Activated T-cell treated with anti-CD3 and anti-CD28 coated beads for 1 hour (primary cell): ENCODE measurements at places on chromosomes 1 and 21.

DNA sequence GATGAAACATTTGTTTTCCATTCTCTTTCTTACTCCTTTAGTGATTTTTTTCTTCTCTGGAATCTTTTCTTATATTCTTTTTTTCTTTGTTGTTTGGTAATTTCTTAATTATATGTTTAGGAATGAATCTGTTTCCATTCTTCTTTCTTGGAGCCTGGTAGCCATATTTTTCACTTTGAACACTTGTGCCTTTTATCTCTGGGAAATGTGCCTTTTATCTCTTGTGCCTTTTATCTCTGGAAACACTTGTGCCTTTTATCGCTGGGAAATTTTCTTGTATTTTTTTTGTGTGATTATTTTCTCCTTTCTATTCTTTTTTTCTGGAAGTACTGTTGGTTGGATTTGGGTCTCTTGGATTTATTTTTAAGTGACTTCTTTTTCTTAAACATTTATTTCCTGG, 118.2 kb downstream of the LEPR start:
- no peak for DNase-seq

DNA sequence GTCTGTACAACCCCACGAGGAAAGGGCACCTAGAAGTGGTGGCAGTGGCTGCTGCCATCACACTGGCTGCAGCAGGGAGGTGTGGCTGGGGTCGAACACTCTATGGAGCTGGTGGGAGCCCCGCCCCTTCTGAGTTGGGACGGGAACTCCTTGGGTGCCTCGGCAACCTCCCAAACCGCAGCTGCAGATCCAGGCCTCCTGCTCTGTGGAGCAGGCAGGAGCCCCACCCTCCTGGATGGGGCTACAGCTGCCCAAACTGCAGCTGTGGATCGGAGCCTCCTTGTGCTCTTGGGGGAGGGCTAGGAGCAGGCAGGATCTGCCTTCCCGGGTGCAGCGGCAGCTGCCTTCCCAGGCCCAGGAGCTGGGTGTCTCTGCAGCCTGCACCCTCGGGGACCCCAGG, 38.9 kb upstream of the TARDBP start:
- no peak for DNase-seq

GRCh38 chr1:193929374-193930033, 743.1 kb upstream of the B3GALT2 start:
- no peak for DNase-seq

DNA sequence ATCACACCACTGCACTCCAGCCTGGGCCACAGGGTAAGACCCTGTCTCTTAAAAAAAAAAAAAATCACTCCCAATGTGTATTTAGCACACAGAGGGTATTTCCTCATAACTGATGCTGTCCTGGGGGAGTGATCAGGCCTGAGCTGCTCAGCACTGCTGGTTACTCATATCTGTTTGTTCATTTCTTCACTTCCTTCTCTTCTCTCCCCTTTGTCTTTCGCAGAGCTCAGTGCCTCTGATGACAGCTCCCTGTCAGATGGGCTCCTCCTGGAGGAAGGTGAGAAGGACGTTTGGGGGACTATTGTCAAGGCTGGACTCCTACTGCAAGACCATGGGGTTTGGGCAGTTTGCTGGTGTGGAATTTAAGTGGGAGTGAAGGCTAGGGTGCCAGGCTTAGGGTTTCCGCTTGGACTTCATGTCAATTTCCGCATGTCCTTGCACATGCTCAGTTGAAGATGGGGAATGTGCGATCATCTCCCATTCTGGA, 13.0 kb downstream of the INAVA start:
- no peak for DNase-seq

DNA sequence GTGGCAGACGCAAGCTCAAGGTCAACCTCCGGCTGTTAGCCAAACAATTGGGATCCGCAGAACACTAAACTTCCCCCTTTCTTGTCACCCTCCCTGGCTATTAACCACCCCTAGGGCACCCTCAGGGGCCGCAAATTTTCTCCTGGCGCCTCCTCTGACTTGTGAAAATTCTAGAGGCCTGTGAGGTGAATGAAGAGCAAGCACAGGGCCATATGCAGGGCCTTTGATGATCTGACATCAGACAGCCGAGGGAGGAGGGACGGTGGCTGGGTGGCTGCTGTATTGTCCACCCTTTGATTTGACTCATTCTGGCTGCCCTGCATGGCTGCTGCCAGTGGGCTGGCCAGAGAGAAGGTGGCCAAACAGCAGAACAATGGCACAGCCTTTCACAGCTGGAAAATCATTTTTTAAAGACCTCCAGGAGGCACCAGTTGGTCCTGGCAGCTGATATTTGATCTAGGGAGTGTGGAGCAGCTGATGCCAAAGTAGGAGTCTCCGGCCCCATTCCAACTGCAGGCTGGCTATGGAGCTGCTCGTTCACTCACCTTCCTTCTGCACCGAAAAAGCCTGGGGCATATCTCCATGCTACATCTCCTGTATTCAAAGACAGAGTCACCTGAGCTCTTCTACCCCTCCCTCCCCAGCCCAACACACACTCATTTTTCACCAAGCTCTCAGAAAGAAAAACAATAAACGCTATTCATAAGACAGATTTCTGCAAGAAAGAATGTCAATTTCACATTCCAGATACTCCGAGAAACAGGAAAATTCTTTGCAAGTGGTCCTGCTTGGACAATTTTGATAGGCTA, 44.9 kb upstream of the BARHL2 start:
- no peak for DNase-seq

DNA sequence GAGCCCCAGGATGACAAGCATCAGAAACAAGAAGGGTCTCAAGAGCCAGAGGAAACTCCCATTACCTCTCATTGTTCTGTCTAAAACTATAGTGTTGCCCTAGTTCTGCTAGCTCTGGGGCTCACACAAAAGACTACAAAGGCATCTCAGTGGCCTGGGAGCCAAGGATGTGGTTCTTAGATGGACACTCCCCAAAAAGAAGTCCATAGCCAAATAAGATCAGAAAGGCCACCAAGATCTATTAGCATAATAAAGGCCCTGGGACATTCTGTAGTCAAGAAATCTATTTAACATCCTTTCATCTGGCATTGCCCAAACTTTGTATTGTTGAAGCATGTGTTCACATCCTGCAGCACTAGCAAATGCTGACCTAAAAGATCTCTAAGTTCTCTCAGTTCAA, 99.5 kb downstream of the EDEM3 start:
- DNase-seq: no peak

DNA sequence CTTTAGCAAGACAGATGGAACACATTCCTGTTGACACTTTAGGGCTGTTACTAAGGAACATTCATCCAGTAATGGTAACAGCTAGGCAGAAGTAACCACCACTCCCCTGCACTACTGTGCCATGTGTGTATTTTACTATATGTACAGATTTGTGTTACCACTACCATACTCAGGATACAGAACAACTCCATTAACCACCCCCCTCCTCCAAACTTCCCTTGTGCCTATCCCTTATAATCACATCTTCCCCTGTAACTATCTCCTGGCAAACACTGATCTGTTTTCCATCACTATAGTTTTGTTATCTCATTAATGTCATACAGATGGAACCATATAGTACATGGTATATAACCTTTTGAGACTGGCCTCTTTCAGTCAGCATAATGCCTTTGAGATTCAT, 3.9 kb upstream of the POU2F1 start:
- no peak for DNase-seq

DNA sequence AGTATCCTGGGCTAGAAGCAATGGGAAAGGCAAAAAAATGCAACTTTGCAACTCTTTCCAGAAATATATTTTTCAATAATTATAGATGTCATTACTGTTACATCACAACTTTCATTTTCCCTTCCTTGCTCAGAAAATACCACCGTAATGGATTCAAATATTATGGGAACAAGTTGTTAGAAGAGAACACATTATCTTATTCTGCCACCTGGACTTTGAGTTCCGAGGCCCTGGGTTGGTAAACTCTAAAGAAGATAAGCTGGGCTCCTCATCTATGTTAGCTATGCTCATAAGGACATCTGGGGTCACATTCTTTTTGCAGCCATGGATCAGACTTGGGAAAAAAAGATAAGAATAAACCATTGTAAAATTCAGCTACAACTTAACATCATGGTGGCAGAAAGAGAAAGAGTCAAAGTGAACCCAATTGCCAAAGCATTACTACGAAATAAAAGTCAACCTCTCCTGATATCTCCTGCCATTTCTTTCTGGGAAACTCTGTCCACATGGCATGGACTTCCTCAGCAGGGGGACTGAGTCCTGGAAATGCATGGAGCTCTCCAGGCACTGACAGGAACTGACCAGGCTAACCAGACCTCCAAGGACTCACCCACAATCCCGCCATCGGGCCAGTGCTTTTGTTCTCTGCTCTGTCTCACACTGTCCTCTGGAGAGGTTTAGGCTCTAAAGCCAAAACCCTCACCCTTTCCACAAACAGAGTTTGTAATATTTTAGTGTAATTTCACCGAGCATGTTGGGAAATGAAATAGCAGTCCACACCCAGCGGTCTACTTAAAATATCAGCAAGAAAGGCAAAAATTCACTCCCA, 499.1 kb upstream of the RUNX1 start:
- no peak for DNase-seq

DNA sequence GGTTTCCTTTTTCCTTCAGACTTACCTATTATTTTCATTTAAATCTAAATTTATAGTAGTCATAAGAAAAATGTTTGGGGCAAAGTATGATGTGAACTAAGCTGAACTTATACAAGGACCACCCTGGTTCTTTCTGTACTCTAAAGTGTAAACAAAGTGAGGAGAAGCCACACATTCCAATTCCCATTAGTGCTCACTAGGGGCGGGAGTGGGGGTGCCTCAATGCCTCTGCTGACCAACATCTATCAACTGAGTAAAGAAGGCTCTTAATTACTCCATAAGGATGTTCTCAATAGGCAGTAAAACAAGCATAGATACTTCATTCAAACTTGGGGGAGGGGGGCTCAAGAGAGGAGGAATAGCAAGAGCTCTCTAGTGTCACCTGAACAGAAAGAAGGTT, 151.7 kb downstream of the CDC42BPA start:
- no peak for DNase-seq

DNA sequence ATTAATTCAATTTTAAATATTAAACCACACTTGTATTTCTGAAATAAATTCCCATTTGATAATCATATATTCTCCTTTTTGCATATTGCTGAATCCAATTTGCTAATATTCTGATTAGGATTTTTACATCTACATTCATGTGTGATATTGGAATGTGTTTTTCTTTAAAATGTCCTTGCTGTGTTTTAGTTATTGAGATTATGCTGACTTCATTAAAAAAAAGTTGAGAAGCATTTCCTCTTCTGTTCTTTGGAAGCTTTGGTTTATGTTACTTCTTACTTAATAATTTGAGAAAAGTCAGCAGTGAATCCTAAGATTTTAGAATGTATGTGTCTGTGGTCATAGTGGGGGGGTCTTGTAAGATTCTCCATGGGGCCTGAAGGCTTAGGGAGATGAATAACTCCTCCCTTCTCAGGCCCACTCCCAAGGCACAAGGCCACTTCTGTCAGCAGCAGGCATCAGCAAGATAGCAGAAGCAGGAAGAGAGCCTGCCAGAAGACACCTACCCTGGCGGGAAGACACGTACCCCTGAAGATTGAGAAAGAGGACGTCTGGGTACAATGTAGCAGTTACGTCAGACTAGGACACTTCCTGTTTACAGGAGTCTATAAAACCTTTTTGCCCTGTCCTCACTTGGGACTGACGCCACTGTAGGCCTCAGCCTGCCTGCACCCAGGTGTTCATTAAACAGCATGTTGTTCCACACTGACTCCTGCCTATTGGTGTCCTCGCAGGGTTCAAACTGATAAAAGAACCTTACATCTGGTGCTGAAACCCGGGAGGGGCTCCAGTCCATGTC, 56.9 kb downstream of the ODF2L start:
- DNase-seq: no peak

DNA sequence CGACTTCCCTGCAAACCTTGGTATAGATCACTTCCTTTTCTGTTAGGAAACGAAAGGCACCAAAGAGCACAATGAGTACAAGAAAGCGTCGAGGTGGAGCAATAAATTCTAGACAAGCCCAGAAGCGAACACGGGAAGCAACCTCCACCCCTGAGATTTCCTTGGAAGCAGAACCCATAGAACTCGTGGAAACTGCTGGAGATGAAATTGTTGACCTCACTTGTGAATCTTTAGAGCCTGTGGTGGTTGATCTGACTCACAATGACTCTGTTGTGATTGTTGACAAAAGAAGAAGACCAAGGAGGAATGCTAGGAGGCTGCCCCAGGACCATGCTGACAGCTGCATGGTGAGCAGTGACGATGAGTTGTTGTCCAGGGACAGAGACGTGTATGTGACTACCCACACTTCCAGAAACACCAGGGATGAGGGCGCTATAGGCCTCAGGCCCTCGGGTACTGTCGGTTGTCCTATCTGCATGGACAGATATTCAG, 18.5 kb downstream of the FAM89A start:
- no peak for DNase-seq

- no peak for DNase-seq
These were observed 14.4 kb upstream of the GRHL3 start for GRCh38 chr1:24304763-24305162.

GRCh38 chr1:243413431-243414151, 157.8 kb downstream of the SDCCAG8 start:
- DNase-seq: no peak

DNA sequence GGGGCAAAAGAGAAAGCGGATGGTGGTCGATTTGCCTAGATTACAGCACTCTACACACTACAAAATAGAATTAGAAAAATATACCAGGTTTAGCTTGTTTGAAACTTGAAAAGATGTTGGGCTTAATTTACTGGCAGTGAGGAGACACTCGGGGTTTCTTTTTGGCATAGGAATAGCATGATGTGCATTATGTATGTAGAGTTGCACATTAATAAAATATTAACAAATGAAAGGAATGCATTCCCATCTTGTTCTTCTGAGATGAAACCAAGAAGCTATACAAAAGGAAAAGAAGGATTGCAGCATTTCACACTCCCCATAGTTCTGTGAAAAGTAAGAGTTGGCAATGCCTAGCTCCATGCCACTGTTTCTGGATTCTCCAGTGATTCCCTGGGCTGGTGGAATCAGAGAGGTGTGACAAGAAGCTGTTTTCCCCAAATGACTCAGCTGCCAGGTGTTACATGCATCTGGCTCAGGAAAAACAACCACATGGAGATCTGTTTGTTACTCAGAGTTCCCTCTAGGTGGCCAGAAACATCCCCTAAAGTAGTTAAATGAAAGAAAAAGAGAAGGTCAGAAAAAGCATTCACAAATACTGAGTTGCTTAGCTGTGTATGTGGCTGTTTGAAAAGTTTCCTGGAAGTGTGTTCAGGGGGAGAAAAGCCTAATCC, 115.6 kb downstream of the UCK2 start:
- no peak for DNase-seq

DNA sequence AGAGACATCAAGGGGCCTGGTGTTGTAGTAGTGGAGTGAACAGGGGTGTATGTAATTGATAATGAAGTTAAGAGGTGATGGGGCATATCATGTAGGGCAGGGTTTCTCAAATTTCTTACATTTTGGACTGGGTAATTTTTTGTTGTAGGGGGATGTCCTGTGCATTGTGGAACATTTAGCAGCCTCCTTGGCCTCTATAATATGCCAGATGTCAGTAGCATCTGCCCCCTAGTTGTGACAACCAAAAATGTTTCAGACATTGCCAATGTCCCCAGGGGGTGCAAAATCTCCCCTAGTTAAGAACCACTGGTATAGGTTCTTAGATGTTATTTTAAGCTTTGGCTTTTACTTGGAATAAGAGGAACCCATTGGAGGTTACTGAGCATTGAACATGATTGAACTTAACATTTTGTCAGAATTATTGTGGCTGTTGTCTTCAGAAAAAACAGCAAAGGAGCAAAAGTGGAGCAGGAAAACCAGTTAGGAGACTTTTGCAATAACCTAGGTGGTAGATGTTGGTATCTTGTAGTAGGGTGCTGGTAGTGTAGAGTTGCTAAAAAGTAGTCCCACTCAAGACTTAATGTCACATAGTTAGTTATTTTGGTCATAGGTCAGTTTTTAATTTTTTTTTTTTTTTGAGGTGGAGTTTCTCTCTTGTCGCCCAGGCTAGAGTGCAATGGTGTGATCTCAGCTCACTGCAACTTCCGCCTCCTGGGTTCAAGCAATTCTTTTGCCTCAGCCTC, 6.2 kb downstream of the ZNF326 start:
- no peak for DNase-seq
